ENCODE measurements at places on chromosomes 5 and 9.
A peak's percentile ranks its signal among the peaks of the same experiment; 100 is the strongest.

DNA sequence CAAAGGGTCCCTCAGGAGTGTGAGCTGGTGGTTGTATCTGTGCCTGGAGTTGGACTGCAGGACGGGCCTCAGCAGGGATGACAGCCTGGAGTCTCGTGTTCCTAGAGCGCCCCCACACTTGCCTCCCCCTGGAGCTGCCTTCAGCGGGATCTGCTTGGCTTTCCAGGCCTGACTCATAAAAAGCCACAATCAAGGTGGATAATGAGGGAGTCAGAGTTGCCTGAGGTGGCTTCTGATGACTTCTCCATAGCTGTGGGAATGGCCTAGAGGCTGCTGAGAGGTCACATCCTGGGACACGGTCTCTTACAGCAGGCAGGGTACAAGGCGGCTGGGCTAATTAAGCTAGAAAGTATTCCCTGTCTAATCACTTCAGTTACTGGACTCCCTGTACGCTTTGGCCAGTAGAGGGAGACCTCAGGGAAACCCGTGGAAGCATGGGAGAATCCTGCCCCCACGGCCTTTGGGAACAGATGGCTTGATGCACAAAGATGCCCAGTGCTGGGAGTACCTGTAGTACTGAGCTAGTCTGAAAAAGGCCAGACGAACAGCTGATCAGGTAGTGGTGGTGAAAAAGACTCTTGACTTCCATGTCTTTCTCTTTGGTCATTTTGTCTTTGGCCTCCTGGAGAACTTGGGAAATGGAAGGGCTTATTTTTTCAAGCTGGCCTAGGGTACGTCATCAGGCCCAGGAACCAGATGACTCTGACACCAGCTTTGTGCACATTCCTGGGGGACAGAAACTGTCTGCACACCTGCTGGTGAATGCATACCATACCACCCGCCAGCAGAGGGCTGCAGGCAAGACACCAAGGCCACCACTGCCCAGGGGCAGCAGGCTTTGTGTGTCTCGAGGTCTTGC is 16.1 kb upstream of the FRRS1L start:
- peak; percentile 33 for DNase-seq

DNA sequence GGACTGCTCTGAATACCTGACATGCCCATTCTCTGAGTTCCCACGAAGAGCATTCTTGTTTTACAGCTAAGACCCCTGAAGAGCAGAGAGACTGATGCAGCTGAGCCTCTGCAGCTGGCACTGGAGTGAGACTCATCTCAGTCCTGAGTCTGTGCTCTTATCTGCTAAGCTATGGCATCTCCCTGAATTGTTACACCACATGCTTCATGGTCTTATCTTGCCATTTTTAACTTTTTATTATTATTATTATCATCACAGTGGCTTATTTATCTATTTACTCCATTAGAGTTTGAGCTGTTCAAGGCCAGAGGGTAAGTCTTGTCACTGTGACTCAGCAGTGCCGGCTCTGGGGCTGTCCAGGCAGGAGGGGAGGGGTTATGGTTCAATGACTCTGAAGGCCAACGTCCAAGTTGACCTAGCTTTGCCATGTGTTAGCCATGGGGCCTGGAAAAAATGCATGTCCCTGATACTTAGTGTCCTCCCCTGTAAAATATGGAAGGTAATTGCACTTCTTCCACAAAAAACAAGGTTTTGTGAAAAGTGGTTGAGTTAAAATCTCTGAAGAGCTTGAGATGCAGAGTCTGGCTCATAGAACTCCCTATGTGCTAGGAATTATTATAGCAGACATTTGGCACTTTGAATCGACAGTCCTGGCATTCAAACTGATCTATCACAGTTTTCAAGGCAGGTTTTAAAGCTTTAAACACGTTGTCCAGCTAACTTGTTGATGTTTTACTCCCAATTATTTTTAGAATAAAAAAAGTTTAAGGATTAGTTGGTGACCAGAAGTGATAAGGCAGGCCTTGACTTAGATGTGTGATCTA is 94.6 kb downstream of the ALDH1A1 start:
- DNase-seq = no peak

DNA sequence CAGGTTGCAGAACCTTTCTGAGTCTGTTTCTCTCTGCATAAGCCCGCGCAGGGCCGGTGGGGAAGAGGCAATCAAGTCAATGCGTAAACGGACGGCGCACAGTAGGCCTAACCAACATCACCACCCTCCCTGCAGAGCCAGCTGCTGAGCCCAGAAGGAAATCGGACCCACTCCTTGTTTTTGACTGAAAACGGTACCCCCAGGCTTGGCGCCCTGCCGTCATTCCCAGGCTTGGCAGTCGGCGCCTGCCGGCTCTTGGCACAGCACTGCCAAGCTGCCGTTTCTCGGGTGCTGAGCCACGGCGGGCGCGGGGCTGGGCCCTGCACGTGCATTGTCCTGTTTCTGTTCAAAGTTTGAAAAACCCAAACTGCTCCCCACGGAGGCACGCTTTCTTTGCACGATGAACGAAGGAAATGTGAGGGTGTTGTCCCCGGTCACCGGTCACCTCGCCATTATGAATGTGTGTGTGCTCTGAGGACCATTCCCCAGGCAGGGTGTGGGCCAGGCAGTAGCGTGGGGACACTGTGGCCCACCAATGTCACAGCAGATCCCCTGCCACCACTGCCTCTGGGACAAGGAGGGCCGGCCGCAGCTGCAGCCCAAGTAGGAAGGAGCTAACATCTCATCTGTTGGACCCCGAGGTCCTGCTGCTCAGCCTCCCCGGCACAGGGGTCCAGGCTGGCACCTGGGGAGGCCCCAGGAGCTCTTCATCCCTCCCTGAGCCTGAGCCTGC is 20.1 kb downstream of the FIBCD1 start:
- DNase-seq = no peak

- DNase-seq = no peak
Observed at GRCh38 chr9:106304401-106304920, 558.5 kb upstream of the ZNF462 start.

- DNase-seq = no peak
Observed at GRCh38 chr9:4670591-4670990, 4.3 kb upstream of the SPATA6L start.

DNA sequence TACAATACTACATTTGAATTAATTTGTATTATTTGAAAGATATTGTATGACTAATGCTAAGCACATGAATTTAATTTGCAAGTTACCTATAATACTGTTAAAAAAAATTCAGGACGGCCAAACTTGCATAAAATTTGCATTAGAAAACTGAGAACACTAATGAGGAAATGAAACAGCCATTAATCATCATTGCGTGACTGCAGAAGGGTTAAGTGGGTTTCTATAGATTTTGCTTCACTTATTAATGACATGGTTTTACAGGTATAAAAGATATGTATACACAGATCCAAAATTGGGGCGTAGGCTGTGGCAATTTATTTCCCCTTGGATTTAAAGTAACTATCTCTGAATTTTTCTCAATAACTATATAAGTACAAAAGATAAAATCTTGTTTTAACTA is 882.6 kb downstream of the PTPRD start:
- no peak for DNase-seq

DNA sequence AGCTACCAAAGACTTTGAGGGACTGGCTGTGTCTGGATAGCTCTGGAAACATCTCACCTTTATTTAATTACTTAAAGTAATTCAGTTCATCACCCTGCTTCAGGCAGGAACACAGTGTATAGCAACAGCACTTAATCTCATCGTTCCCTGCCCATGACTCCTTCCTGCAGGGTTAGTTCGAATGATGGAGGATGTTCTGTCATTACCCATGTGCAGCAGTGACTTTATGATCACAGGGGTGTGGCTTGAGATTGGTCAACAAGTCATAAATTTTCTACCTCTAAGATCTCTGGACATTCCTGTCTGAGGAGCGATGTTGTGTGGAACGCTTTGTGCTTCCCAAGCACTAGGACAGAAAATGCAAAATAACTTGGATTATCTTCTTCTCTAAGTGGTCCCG is 37.1 kb upstream of the PRUNE2 start:
- no peak for DNase-seq

DNA sequence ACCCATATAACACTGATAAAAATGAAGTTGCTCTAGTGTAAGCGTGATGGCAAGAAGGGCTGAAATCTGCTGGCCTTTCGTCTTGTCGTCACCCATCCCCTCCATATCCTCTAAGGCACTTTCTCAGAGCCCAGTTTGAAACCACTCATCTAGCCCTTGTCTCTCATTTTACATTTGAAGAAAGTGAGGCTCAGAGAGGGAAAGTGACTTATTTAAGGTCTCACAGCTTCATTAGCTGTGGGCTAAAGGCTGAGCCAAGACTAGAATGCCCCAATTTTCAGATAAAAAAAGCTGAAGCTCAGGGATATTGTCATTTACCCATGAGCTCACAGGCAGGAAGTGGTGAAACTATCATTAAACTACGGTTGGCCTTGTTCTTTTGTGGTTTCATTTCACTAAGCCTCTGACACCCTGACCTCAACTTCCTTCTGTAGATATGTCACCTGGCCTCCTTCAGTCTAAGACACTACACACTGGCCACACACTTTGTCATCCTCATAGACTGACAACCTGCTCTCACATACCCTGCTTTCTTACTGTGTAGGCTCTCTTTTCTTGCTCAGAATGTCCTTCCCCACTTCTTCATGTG is 176.7 kb upstream of the DMAC1 start:
- no peak for DNase-seq
